ENCODE measurements at places on chromosomes 7 and 10.

DNA sequence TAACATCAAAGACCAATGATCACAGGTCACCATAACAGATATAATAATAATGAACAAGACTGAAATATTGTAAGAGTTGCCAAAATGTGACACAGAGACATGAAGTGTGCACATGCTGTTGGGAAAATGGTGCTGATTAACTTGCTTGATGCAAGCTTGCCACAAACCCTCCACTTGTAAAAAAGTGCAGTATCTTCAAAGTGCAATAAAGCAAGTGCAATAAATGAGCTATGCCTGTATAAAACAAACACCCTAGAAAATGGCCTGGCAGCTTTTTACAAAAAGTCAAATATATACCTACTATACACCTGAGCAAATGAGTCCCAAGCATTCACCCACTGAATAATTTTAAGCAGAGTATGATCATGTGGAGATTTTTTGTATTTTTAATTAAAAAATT, 9.7 kb upstream of the CCDC7 start:
- DNase-seq, result no peak

GRCh38 chr7:15805891-15806290, 119.4 kb upstream of the MEOX2 start:
- no peak for DNase-seq

GRCh38 chr10:35884657-35885071, 242.6 kb upstream of the FZD8 start:
- no peak for DNase-seq

DNA sequence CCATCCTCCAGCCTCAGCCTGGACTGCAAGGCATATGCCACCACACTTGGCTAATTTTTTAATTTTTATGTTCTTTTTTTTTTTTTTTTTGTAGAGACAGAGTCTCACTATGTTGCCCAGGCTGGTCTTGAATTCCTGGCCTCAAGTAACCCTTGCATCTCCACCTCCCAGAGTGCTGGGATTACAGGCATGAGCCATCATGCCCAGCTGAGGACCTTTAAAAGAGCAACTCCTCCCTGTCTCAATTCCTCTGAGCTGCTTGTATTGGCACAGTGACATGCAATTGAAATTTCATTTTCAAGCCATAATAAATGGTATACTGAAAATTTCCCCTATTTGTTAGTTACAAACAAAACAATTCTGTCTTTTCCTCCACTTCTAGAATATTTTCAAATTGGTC, 19.5 kb downstream of the DNAJB9 start:
- DNase-seq, result no peak

- DNase-seq, result no peak
Measured at GRCh38 chr7:37820708-37821468, 27.5 kb upstream of the NME8 start.

DNA sequence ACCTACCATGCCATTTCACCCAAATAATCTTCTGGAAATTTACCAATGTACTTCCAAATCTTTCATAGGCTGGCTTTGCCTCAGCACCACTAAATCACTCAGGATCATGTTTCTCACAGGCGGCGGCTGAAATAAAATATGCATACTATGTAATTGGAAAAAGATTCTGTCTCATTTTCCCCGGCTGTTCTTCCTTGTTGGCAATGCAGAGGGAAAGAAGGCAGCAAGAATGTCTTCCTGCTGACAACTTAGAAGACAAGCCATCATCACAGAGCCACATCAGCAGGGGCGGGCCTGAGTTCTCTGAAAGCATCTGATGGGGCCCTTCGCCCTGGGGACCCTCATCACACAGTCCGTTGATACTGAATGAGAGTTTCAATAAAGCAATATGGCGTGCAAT, 39.2 kb upstream of the COL1A2 start:
- no peak for DNase-seq

DNA sequence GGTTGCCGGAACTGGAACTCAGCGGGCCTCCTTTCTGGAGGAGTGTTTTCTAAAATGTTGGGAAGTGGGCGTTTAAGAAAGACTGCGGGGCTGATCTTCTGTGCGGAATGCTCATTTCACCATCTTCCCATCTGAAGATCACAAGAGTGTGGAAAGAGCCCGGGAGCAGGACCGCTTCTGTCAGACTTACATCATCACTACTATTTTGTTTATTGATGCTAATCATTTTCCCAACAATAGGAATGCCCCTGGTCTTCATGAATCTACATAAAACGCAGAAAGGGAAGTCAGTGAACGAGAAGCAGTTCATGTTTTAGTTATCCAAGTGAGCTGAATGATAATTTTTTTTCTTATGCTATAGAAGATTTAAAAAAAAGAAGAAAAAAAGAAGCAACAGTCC, 447.8 kb upstream of the MKI67 start:
- no peak for DNase-seq

- no peak for DNase-seq
Measured at GRCh38 chr10:86282664-86283465, 83.7 kb downstream of the GRID1 start.

- no peak for DNase-seq
Measured at GRCh38 chr10:78552261-78552811, 516.4 kb upstream of the ZMIZ1 start.

DNA sequence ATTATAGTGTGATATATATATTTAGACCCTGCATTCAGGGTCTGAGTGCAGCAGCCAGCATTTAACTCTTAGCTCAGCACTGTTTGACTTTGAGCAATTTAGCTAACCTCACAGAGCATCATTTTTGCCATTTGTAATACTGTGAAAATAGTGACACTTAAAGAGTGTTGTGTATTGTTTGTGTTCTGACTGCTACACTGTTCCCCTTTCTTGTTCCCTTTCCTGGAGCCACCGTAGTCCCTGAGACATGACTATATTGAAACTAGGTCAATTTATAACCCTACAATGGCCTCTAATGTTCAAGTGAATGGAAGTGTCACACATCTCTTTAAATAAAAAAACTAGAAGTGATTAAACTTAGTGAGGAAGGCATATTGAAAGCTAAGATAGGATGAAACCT, 20.3 kb upstream of the CD36 start:
- DNase-seq, result no peak

DNA sequence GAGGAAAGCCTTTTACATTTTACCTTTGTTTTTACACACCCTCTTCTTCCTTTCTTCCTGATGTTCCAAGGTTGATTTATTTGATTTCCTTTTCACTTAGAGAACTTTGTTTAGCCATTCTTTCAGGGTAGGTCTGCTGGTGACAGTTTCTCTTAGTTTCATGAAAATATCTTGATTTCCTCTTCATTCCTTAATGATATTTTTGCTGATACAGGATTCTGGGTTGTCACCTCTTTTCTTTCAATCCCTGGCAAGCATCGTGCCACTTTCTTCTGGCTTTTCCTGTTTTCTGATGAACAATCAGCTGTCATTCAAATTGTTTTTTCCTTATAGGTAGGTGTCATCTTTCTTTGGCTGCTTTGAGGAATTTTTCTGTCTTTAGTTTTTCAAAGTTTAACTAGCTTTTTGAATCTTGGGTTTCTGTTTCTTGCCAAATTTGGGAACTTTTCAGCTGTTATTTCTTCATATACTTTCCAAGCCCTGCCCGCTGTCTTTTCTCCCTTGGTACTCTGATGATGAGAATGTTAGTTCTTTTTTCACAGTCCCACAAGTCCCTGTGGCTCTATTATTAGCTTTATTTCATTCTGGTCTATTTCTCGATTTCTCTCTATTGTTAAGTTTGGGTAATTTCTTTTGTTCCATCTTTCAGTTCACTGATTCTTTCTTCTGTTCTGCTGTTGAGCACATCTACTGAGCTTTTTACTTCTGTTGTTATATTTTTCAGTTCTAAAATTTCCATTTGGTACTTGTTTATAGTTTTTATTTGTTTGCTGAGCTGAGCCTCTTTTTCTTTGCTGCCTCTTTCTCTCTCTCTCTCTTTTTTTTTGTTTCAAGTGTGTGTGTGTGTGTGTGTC, 102.6 kb downstream of the CCNY start:
- no peak for DNase-seq

- no peak for DNase-seq
Measured at GRCh38 chr7:68446183-68446582, 1152.1 kb upstream of the AUTS2 start.

DNA sequence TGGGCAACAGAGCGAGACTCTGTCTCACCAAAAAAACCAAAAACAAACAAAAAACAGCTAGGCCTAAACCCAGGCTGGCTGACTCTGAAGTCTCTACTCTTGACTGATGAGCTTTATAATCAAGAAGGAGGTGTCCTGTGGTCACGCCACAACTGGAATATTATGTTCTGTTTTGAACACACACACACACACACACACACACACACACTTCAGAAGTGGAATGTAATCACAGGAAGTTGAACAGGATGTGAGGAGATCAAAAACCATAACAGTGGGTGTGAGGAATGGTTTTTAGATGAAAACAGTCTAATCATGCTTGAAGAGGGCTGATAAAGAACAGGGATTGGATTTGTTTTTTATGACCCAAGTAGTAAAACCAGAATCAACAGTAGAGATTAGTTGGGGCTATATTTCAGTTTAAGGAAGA, 51.1 kb upstream of the IL6 start:
- DNase-seq, result no peak

DNA sequence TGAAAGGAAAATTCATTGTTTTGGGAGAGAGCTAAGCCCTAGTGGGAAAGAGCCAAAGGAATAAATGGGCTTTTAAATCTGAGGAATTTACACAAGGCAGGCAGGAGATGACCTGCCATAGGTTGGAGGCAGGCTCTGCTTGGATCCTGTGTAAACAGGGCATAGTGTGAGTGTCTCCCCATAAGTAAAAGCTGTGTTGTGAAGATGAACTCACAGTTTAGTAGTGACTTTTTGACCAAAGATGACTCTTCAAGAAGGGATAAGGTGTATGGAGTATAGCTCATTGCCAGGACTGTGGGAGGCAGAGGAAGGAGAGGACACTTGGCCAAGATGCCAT, 63.2 kb downstream of the KAT6B start:
- no peak for DNase-seq

- DNase-seq, result peak; percentile 40
Measured at GRCh38 chr10:86968271-86968993, at the start of gene ADIRF. TSS of gene ADIRF (plus strand) at chr10:86968482. CDS start at chr10:86968545, 63 bp downstream.

DNA sequence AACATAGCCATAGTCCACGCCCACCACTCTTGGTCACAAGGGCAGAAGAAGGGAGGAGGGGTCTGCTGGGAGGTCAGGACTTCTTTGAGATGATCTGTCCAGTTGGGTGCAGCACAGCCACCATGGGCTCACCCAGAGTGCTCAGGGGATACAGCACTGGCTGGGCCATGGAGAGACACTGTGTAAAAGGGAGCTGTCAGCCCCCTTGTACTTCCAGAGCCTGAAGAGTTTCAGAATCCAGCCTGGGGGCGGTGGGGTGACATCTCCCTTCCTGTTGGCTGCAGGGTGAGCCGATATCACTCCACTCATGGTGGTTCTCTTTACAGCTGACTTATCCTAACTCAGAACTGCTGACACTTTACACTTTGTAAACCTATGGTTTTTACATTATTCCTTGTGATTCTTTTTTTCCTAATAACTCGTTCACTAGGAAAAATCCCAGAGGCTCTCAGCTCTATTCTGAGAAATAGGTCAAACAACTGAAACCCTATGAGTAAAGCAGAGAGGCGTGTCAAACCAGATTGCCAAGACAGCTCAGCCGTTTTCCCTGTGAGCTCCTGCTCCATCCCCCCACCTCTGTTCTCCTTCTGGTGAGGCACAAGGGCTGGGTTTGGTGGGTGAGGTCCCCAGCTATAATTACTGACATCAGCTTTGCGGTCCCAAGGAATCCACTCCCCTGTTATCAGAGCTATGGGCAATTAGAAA, 3.2 kb upstream of the MRPS24 start:
- no peak for DNase-seq

DNA sequence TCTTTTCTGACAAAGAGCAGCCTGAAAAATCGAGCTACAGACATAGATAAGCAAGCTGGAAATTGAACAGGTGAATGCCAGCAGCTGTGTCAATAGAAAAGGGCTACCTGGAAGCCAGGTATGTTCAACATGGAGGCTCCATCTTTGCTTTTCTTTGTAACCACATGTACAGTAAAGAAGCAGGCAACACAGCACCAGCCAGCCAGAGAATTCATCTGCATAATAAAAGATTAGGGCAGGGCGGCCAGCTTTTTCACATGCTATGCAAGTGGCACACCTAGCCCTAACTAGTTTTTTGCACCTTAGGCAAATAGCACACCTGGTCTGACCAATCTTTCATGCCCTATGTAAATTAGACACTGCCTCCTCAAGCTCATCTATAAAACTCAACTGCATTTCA, 25.7 kb downstream of the COG5 start:
- DNase-seq, result peak; percentile 27

DNA sequence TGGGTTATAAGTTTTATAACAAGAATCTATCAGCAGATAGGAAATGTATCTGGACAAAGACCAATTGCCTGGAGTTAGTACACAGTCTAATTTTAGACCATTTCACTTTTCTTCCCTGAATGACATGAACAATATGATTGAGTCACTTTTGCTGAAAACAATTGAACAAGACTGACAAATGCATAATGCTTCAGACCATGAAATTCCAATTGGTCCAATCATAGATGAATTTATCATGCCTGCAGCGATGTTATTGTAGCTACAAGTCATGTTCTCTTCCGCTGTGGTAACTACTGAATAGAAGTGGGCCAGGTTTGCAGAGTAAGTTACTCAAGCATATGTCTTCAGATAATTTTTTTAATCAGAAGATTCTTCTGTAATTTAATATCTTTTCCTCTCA, 73.4 kb downstream of the VSTM2A start:
- no peak for DNase-seq

GRCh38 chr7:29564496-29565223, 1.0 kb downstream of the PRR15 start:
- DNase-seq, result peak; percentile 66

DNA sequence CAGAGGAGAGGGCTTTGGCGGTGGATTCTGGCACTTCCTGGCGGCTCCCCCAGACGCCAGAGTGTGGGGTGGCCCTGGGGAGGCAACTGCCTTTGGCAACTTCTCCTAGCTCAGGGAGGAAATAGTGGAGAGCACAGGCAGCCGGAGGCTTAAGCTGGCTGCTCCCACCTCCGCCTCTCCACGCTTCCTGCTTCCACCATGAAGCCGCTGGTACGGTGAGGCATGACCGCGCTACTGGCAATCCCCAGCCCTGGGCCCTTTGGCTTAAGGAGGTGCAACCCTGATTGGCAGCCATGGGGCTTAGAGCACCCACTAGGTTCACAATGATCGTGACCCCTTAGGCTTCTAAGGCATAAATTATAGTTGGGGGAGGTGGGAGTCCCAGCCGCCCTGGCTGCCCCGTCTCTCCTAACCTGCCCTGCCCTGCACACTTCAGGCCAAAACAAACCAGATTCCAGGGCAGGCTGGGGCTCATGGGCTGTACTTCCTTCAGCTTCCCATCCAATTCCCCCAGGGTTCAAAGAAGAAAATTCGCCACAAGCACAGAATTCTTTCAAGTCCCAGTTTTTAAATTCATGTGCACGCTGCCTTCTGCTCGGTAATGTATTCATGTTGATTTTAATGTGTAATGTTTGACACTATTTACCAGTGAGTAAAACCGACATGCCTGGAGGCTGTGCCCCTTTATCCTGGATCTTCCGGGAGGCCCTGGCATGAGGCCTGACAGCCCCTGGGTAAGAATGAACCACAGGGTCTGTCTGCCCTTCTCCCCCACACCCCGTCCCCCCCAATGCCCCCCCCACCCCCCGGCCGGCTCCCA, 90.7 kb upstream of the LRRC4 start:
- DNase-seq, result peak; percentile 50

- no peak for DNase-seq
Measured at GRCh38 chr7:45129181-45129800, 17.8 kb upstream of the TBRG4 start.
